ENCODE measurements at places on chromosomes 2 and 18. TPM values are rescaled to one million over a fixed set of nuclear protein-coding genes. Genes with fewer than 3 reads are reported as not detected.

Gene INHA
- total RNA-seq, result 1.4 TPM

Gene MC4R
- total RNA-seq, result not detected

Gene FER1L5
- total RNA-seq, result not detected

Gene DUSP2
- 14.0 TPM for total RNA-seq

Gene TACR1
- 5.7 TPM for total RNA-seq

Gene COL4A4
- total RNA-seq, result 2.8 TPM

Gene STPG4
- not detected for total RNA-seq

Gene ALK
- 4.8 TPM for total RNA-seq

Gene TMEM247
- not detected for total RNA-seq

Gene MDH1B
- 0.63 TPM for total RNA-seq

- DNase-seq, result no peak
These were observed 148.5 kb upstream of the GATA6 start for GRCh38 chr18:22020867-22021370.

DNA sequence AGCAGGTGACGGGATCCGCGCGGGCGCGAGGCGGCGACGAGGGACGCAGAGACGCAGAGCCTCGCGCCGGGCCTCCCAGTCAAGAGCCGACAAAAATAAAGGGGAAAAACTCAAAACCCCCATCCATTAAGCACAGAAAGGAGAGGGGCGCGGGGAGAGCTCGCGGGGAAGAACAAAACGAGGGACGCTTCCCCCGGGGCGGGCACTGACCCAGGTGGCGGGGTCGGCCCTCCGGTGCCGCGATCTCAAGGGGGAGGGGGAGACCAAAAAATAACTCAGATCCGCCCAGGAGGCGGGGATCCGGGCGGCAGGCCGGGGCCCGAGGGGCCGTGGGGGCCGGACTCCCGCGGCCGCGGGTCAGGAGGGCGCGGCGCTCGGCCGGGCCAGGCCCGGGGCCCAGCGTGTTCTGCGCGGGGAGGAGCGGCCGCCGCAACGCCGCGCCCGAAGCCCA lies 597 bp downstream of the RNF103 start:
- DNase-seq, result peak; percentile 43

DNA sequence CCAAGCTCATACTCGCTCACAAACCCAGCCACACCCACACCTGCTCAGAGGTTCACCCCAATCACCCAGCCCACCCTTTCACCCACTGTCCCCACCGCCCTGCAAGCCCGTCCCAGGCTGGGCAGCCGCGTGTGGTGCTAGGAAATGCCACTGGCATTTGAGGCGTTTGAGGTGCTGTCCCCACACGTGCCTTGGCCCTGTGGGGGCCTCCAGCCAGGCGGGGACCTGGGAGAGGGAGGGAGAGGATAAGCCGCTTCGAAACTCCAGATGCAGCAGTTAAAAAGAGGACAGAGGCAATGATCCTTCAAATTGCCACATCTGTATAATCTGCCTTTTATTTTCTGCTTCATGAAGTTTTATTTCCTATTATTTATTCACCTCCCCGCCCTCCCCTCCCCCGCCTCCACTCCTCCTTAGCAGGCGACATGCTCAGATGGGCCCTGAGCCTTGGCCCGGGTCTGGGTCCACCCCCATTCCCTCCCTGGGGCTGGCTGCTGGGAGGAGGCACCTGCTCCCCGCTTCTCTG lies 35.9 kb downstream of the PSD4 start:
- no peak for DNase-seq

DNA sequence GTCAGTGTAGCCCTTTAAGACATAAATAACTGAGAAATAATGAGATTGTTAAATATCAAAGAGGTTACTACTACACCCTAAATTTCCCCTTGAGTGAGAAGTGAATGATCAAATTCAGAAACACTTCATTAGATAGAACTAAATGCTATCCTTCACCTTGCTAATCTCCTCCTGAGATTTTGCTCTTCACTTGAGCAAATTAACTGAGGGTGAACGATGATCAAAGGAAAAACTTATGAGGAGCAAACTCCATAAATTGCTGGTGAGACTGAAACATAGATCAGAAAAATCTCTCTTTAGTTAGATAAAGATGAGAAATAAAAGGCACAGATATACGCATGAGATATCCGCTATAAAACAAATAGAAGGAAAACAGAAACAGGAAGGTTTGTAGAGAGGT lies 63.1 kb upstream of the TANC1 start:
- DNase-seq, result no peak

- DNase-seq, result no peak
These were observed 289.5 kb downstream of the PDE11A start for GRCh38 chr2:177783091-177783490.

DNA sequence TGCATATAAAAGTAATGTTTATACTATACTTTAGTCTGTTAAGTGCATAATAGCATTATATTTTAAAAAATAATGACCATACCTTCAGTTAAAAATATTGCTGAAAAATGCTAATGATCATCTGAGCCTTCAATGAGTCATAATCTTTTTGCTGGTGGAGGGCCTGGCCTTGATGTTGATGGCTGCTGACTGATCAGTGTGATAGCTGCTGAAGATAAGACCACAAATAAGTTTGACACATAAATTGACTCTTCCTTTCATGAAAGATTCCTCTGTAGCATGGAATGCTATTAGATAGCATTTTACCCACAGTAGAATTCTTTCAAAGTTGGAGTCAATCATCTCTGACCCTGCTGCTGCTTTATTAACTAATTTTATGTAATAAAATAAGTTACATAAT lies 128.4 kb upstream of the CCDC85A start:
- no peak for DNase-seq

- DNase-seq, result no peak
These were observed 29.9 kb downstream of the MTERF4 start for GRCh38 chr2:241072151-241072550.

DNA sequence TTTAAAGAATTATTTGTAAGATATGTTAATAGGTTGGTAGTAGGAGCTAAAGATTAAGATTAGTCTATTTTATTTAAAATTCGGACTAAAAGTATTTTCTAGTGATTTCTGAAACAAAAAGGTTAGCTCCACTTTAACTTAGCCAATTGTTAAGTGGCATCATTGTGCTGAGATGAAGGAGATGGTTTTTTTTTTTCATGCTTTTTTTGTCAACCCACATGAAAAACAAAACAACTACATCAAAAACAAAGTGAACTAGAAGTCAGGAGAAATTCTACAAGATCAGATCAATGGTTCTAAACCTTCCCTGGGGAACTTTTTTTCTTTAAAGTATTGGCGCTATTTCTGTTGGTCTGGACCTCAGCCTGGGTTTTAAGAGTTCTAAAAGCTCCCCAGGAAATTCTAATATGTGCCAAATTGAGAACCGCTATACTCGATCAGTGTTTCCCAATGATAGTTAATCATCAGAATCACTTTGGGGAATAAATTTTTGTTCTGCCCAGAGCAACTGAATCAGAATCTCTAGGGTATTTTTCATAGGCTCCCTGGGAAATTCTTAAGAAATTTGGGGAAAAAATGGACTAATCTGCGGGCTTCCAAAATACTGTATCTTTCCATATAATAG lies 2.3 kb downstream of the ZC3H6 start:
- no peak for DNase-seq

DNA sequence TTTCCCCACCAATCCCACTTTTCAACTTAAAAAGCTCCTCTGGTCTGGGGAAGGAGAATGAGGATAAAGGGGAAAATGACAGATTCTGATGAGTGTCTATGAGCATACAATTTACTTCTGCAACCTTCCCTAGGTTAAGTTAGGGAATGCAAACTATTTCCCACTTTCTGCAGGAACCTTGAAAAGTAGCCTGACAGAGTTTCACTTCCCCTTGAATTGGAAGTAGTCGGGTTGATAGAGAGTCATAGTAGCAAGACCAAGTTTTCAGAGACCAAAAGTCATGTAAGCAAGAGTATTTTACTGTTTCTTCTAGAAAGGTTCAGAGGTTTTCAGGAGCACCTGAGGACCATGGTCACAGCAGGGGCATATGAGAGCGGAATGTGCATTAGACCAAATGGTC lies 815.1 kb downstream of the CPS1 start:
- DNase-seq, result no peak

- no peak for DNase-seq
These were observed 65.7 kb downstream of the TMEM18 start for GRCh38 chr2:611519-611918.

- no peak for DNase-seq
These were observed 66.6 kb downstream of the MTCL1 start for GRCh38 chr18:8771930-8772329.

DNA sequence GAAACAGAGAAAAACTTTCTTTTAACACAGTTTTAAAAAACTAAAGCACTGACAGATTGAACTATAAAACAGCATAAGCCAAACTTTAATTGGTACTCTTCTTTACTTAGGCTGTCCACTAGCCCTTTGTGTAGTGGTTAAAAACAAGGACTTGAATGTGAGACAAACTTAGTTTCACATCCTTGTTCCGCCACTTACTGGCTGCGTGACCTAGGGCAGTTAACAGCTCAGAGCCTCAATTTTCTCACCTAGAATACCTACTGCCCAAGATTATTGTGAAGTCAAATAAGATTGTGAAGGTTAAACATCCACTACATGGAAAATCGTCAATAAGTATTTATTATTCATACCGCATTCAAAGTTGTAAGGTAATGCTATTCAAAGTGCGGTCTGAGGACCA lies 2.0 kb downstream of the WDR35 start:
- no peak for DNase-seq

DNA sequence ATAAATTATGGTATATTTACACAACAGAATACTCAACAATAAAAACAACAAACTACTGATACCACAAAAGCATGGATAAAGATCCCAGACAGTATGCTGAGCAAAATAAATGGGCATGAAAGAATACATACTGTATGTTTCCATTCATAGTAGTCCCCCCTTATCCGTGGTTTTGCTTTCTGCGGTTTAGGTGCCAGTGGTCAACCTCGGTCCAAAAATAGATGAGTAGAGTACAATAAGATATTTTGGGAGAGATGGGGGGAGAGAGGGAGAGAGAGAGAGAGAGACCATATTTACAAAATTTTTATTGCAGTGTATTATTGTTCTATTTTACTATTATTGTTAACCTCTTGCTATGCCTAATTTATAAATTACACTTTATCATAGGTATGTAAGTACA lies 21.0 kb upstream of the TGFA start:
- no peak for DNase-seq

GRCh38 chr2:38290332-38290731 lies 86.7 kb downstream of the ATL2 start:
- no peak for DNase-seq

DNA sequence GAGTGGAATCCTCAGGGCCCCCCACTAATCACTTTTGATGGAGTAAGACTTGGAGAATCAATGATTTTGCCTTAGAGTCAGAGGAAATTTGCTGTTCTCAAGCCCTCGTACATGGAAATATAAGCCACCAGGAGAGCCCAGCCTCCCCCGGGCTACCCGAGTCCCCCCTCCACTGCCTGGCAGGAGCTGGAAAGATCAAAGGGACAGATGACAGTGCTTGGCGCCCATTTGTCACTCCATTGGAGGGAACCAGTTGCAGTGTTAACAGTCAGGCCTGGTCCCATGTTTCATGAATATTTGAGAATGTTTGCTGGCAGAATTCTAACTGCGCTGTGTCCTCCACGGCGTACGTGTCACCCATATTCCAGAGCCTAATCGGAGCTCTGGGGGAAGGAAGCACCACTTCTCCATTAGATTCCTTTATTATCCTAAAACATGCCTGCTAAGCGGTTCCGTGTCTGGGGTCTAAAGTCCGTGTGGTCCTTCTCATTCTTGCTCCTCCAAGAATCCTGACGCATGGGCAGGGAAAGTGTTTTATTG lies 202.4 kb downstream of the KLHL29 start:
- no peak for DNase-seq

All from tibial nerve (tissue), 4 donors.